ENCODE measurements at places on chromosomes 5 and 9.

- no peak for DNase-seq
These were observed 28.3 kb downstream of the IARS1 start for GRCh38 chr9:92265154-92265553.

DNA sequence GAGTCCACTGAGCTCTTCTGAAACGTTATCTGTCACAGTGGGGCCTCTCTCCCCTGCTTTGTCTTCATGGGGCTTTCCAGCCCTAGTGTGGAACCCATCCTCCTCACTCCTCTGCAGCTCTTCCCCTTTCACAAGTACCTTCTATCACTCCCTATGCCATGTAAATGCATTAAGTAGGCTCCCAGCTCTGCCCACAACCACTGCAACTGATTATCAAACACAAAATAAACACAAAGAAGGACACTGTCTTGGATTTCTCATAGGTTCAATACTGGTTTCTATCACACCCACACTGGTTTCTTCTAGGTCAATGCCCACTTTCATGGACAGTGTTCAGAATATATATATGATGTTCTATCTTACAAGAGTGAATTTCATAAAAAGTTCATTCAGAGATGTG is 139.4 kb downstream of the GNAQ start:
- no peak for DNase-seq

GRCh38 chr9:1443450-1443849 is 393.3 kb downstream of the DMRT2 start:
- no peak for DNase-seq

GRCh38 chr9:80437825-80438224 is 866.1 kb downstream of the TLE4 start:
- DNase-seq, result peak; percentile 8

DNA sequence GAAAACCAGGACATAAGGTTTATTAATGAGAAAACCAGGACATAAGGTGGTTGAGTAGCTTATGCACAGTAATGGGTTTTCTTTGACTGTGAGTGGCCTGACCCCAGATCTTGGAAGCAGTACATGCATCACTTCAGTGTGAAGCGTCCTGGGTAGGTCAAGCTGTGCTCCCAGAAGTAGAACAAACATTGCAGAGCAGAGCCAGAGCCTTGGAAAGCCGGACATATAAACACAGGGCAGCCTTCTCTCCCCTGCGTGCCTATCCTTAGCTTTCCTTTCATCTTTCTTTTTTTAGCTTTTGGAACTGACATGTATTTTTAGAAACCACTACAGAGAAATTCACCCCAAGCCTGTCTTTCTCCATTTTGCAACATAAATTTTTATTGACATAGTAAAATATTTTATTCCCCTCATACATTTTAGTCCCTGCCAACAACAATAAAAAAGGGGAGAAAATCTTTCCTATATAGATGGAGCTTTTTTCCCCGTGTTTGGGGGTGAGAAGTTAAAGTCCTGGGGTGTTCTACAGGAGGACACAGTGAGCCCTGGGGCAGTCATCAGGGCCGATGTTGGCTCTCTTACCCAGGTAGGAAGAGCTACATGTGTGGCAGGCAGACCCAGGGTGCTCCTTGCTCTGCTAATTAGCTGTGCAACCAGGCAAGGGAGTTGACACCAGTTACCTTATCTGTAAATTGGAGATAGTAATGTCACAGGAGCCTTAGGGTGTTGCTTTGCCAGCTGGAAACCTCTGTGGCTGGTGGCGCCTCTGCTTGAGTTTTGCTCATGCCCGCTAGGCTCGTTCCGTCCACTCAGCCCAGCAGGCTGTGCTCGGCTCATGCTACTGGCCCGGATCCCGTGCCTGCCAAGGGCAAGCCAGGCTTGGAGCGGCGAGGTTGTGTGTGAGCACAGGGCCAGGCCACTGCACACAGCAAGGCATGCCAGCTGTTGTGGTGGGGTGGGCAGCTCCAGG is 389.6 kb downstream of the KDM4C start:
- DNase-seq, result no peak

DNA sequence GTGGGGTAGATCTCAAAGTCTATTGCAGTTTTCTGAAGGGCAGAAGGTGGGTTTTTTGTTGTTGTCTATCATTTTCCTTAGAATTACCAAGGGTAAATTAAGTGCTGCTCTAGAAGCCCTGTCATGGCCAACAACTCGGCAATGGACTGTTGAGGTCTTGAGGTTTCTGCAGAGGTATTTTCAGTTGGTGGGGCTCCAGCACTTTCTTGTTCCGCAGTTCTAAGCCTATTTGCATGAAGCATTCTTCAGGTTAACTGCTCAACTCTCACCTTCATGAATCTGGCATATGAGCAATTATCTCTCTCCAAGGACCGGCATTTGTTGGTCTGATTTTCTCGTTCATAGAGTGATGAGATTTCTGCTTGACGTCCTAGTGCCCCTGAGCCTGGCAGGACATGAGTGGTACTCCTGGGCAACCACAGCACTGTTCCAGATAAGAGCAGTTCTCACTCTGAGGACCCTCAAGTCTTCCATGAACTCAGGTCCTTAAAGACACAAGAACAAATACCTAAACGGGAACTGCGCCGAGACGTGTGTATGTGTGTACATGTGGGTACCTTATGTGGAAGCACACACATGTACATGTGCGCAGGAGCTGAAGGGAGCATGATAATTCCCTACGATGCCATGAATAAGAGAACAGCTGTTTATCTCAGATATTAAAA is 544.5 kb downstream of the CSNK1G3 start:
- no peak for DNase-seq

- no peak for DNase-seq
These were observed 214.3 kb downstream of the MAPKAP1 start for GRCh38 chr9:125492719-125493118.

DNA sequence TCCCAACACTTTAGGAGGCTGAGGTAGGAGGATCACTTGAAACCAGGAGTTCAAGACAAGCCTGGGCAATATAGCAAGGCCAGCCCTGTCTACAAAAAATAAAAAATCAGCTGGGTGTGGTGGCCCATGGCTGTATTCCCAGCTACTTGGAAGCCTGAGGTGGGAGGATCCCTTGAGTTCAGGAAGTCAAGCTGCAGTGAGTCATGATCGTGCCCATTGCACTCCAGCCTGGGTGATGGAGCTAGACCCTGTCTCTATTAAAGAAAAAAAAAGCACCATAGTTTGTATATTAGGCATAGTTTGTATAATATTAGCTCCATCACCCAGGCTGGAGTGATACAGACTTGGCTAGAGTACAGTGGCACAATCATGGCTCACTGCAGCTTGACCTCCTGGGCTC is 9.6 kb upstream of the NME5 start:
- no peak for DNase-seq

All from NCI-H2171 treated with DMSO at 0.1 percent for 48 hours (cell line).